ENCODE measurements at places on chromosomes 12 and 14. TPM values are rescaled to one million over a fixed set of nuclear protein-coding genes. Genes with fewer than 3 reads are reported as not detected.
A peak's percentile ranks its signal among the peaks of the same experiment; 100 is the strongest.

GRCh38 chr12:47882781-47883546 lies 21.8 kb downstream of the VDR start:
- no peaks in the 10 kb centered on the region for H3K36me3 ChIP-seq
- no peak for DNase-seq
- peaks cover 13% of the 10 kb centered on the region for H3K4me1 ChIP-seq
- H3K4me3 ChIP-seq = no peak overlapping the region
- peak overlapping the region; percentile 43 for H3K27ac ChIP-seq

C12orf50 gene
- total RNA-seq = not detected

DNA sequence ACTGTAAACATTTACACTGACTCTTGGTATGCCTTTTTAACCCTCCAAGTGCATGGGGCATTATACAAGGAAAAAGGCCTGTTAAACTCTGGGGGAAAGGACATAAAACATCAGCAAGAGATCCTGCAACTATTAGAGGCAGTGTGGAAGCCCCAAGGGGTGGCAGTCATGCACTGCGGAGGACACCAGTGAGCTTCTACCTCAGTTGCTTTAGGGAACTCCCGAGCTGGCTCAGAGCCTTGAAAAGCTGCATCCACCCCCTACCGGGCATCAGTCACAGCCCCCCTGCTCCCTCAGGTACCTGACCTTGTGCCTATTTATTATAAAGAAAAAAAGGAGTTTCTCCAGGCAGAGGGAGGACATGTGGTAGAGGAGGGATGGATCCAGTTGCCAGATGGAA lies 695.6 kb upstream of the LMO3 start:
- no peak for DNase-seq
- H3K4me3 ChIP-seq = no peak overlapping the region
- H3K36me3 ChIP-seq = no peaks in the 10 kb centered on the region

DNA sequence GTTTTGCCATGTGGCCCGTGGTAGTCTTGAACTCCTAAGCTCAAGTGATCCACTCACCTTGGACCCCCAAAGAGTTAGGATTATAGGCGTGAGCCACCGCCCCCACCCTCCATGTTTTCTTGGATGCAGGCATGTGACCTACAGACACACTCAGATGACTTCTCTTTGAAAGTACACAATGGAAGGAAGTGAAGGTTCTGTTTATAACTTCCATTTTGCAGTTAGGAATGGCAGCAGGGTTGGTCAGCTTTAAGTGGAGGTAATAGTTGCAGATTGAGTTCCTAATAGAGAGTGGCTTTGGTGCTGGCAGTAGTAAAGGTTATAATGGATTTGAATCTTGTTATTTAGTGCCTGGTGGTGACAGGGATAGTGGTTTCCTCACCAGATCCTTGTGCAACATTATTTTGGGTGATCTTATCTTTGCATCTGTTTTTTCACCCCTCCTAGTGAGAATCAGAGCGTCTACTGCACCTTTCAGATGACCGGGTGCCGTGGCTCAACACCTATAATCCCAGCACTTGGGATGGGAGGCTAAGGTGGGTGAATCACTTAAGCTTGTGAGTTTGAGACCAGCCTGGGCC lies 15.3 kb downstream of the LARP4 start:
- no peaks in the 10 kb centered on the region for H3K27me3 ChIP-seq
- H3K36me3 ChIP-seq = no peaks in the 10 kb centered on the region
- no peak for DNase-seq
- no peak overlapping the region for H3K4me3 ChIP-seq
- no peak overlapping the region for H3K27ac ChIP-seq

BEGAIN gene
- not detected for total RNA-seq

CAPZA3 gene
- total RNA-seq = not detected

RAPGEF3 gene
- 19.3 TPM for total RNA-seq

EVL gene
- 24.8 TPM for total RNA-seq

Data from esophagus squamous epithelium (tissue), 5 donors.